GM12864 (cell line): ENCODE measurements at places on chromosomes 1 and 21.

GRCh38 chr1:15314328-15315281 lies 67.6 kb downstream of the FHAD1 start:
- no peak for DNase-seq

GRCh38 chr1:38068220-38068979 lies 21.8 kb upstream of the POU3F1 start:
- DNase-seq: no peak

DNA sequence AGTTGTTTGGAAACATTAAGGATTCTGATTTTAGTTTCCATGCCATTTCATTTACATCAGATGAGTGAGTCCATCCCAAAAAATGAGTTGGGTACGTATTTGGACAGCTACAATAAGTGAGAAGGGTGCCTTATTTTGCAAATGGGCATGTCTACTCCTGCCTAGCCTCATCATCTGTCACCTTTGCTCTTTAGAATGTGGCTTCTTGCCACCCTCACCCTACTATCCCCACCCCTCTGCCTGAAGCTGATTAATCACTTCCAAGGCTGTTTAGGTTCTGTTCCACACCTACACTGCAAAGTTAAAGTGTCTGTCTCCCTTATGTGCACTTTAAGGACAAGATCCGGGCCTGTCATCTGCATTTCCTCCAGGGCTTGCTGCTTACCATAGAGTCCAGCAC lies 61.2 kb downstream of the ST6GALNAC5 start:
- no peak for DNase-seq

GRCh38 chr1:119632841-119633240 lies 15.2 kb downstream of the ZNF697 start:
- no peak for DNase-seq

GRCh38 chr1:188941986-188942385 lies 1535.7 kb downstream of the BRINP3 start:
- no peak for DNase-seq

DNA sequence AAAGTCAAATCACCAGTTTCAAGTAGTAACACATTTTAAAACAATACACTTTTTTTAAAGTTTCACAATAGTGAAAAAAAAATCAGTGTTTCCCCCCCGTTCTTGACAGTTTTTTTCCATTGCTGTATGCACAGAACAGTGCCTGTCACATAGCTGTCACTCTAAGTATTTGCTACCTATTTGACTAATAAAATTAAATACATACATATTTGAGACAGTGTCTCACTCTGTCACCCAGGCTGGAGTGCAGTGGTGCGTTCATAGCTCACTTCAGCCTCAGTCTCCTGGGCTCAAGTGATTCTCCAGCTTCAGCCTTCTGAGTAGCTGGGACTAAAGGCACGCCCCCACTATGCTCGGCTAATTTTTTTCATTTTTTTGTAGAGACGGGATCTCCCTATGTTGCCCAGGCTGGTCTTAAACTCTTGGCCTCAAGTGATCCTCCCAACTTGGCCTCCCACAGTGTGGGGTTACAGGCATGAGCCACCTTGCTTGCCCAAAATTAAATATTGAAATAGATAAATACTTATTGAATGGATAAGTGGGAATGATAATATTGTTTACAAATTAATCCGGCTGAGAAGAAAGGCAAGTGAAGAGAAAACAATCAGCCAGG lies 12.6 kb upstream of the RHBG start:
- no peak for DNase-seq

DNA sequence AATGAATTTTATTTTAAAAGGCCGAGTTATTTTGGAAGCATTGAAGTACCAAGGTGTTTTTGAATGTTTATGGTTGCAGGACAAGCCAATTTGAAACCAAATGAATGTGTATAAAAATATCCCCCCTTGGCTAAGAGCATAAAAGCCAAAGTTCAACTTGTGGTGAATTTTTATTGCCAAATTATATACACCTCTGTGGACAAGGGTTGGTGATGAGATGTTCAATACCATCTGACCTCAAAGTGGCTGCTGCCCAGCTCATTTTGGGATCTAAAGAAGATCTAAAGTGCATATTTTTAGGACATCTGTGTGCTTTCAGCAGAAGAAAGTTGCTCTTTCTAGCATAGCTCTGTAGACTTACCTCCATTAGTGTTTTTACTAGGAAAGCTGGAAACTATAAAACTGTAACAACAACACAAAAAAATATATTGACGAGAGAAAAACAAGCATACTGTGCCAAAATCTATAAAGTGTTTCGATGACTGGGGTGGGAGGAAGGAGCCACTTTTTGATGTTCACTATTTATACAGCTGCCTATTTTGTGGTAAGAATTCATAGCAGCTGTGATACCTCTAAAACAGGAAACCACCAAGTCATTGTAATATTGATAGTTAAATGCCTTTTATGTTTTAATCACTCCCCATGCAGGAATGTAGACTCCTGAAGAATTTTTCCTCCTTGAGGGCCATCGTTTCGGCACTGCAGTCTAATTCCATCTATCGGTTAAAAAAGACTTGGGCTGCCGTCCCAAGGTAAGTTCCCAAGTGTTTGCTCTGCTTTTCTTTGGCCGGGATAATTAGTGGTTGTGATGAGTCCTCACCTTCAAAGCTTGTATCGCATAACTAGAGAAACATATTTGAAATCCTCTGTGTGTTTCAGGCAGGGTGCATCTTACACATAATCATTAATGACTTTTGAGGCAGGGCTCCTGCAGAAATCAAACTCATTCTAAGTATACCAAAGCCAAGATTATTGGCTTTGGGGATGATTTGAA lies 83.2 kb downstream of the RGL1 start:
- DNase-seq: no peak

GRCh38 chr1:111707906-111708305 lies 31.3 kb downstream of the INKA2 start:
- no peak for DNase-seq

DNA sequence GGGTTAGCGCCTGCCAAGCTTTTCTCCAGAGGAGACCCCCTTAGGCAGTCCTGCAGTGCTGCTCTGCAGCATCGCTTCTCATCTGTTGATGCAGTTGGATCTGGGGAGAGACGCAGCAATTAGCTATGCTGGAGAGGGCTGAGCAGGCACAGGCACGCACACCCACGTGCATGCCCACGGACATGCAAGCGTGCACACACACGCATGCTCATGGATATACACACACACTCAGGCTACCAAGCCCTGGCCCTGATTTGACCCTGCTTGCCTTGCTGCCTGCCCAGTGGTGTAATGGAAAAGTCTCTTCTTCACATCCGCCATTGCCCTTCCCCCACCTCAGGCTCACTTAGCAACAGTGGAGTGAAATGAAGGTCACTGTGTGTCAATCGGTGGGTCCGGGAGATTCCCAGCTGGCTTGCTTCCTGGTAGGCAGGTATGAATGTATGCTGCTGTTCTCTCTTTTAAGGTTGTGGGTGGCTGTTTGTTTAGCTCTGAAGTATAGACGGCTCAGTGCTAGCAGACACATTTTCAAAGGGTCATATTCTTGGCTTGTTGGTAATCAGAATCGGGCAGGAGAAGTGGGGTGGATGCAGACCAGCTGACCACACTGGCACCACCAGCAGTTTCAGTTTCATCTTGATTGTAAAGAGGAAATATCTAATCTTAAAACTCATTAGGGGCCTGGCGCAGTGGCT lies 9.5 kb downstream of the ATP1B1 start:
- DNase-seq: peak; percentile 77

- DNase-seq: no peak
Measured at GRCh38 chr1:86692641-86693040, 11.7 kb upstream of the SH3GLB1 start.

- DNase-seq: no peak
Measured at GRCh38 chr1:59171788-59172187, 125.1 kb upstream of the FGGY start.

GRCh38 chr1:214198571-214198970 lies 82.4 kb upstream of the SMYD2 start:
- no peak for DNase-seq

- DNase-seq: no peak
Measured at GRCh38 chr1:206094024-206094423, 23.2 kb downstream of the AVPR1B start.

DNA sequence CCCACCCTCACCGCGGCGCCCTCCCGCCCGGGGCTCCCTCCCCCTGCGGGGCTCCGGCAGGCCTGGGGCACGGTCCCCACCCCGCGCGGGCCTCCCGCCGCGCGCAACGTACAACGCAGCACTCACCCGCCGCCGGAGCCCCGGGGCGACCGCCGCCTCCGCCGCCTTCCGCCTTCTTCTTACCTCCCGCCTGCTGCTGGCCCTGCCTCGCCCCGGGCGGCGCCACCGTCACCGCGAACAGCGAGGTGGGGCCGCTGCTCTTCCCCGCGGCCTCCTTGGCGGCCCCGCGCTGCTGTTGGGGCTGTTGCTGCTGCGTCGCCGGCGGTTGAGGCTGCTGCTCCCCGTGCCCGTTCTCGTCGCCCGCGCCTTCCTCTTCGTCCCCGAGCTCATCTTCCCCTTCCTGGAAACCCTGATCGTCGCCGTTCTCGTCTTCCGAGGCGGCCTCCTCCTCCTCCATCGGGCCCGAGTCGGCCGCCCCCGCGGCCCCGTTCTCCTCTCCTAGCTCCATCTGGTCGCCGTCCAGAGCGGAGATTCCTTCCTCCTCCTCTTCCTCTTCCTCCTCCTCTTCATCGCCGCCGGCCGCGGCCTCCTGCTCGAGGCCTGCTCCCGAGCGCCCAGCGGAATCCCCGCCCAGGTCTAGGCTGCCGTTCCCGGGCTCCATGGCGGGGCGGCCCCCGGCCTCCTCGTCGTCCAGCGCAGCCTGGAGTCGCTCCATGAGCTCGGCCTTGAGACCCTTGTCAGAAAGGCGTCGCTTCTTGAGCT lies 671 bp downstream of the HNRNPU start:
- no peak for DNase-seq

DNA sequence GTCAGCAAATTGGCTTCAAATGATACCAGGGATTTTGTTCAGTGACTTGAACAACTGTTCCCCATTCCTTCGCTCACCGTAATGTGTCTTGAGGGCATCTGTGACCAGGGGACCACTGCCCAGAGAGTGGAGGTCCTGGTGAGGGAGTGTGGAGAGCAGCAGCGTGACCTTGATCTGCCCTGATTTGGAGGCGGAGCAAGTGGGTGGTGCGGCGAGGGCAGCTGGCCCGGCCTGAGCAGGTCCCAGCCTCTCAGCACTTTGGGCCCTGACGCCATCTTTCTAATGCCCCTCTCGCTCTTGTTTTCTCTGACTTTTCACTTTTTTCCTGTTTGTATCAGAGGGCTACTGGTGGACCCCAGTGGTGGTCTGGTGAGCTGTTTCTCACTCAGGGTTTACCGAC lies 31.1 kb downstream of the DIP2A start:
- DNase-seq: no peak

GRCh38 chr1:198700396-198700795 lies 61.6 kb downstream of the PTPRC start:
- no peak for DNase-seq

DNA sequence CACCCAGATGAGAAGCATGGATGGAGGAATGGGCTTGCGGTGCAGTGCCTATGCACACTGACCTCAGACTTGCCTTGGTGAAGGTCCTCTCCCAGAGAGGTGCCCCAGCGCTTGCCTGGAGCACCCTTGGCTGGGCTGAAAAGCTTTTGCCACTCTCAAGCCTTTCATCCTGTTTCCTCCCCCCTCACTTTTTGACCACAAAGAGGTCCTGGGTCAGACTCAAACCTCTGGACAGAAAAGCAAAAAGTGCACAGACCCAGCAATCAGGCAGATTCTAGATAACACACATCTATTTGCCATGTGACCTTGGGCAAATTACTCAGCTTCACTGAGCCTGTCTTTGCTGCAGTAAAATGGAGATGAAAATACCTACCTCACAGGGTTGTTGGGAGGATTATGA lies 7.3 kb downstream of the TMEM35B start:
- no peak for DNase-seq

DNA sequence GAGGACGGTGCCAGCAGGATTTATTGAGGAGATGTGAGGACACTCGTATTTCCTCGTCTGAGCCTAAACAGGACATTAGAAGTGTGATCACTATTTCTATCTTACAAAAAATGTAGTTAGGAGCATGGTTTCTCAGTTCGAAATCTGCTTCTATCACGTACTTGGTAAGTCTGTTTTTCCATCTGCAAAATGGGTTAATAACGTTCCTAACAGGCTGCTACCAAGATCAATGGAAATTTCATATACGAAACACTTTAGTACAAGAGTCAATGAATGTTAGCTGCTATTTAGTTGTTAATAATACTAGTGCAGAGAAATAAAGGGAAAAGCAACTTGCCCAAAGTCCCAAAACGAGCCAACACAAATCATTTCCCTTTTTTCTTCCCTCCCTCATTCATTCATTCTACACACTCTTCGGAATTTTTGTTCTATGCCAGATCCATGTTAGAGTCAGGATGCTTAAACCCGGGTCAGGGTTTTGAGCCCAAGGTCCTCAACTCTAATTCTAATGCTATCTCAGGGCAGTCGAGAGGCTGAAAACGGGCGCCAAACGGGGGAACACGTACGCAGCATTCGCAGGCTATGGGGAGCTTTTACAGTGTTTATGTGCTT lies 608 bp downstream of the SNRNP40 start:
- no peak for DNase-seq

GRCh38 chr1:109065137-109065536 lies 10.7 kb downstream of the TAF13 start:
- DNase-seq: no peak

DNA sequence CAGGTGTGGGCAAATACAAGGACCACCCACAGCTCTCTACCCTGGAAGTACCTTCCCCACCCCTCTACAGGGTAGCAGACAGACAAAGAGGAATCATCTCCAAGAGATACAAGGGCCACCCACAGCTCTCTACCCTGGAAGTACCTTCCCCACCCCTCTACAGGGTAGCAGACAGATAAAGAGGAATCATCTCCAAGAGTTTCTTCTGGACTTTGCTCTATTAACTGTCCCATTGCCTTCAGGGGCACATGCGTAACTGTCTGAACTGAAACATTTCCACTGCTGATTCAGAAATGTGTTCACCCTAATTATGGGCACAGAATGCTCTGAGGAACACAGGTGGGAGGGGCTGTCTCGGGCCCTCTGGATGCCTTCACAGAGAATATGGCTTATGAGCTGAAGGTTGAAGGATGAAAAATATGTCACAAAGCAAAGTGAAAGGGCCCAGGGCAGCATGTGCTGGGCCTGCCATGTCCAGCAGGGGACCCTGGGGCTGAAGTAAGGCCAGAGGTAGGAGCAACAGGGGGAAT lies 43.9 kb downstream of the ZNF281 start:
- DNase-seq: no peak

- DNase-seq: no peak
Measured at GRCh38 chr1:37540036-37540785, 13.9 kb downstream of the SNIP1 start.

GRCh38 chr1:44628962-44629756 lies 45.1 kb downstream of the TMEM53 start:
- DNase-seq: no peak

DNA sequence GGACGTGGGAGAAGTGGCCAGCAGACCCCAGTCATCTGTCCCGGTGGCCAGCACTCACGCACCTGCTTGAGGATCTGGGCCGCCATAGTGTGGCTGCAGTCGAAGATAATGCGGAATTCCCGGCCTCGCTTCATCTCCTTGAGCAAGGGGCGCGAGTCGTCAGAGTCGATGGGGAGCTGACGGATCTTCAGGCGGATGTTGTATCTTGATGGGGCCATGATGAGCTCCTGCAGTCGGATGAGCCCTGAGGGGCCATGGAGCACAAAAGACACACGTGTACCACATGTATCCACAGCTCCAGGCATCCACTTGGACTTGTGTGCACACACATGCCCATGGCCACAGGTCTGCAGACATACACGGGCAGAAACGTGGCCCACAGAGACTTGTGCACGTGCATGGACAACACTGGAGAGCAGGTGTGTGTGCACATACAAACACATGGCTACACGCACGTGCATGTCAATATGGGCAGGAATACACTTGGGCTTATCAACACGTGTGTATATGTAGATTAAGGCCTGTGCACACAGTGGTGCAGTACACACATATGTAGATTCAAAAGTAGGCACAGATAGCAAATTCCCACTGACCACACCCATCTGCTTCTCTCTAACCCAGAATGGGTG lies 162.1 kb downstream of the GRIK3 start:
- DNase-seq: no peak
